ENCODE measurements at places on chromosomes 5 and 9.

DNA sequence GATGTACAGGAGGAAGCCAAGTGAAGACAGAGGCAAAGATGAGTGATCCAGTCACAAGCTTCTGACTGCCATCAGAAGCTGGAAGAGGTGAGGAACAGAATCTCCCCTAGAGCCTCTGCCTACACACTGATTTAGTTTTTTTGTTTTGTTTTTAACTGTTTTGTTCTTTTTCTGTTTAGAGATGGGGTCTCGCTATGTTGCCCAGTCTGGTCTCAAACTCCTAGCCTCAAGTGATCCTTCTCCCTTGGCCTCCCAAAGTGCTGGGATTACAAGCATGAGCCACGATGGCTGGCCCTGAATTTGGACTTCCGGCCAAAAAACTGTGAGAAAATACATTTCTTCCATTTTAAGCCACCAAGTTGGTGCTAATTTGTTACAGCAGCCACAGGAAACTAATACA, 204.7 kb upstream of the ZNF608 start:
- no peak for DNase-seq

GRCh38 chr5:125813221-125813974, 609.8 kb upstream of the GRAMD2B start:
- peak; percentile 79 for DNase-seq

- no peak for DNase-seq
Observed at GRCh38 chr5:68219161-68219816, 3.7 kb downstream of the PIK3R1 start.

DNA sequence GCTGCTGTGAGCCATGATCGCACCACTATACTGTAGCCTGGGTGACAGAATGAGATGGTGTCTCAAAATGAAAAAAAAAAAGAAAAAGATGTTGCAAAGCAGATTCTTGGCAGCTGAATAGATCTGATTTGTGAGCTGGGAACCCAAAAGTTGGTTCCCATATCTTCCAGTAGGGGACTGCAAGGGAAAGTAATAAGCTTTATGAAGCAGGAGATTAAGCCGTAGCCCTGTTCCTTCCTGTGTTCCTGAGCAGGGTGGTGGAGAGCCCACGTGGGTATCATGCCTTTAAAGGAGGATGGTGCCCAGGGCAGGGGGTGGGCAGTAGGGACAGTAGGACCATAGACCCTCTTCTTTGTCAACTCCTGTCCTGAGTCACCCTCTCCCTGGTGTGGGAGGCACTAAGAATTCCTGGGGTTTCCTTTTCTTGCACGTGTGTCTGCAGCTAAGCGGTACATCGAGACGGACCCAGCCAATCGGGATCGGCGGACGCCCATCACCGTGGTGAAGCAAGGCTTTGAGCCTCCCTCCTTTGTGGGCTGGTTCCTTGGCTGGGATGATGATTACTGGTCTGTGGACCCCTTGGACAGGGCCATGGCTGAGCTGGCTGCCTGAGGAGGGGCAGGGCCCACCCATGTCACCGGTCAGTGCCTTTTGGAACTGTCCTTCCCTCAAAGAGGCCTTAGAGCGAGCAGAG, 37.9 kb downstream of the STOM start:
- no peak for DNase-seq

GRCh38 chr5:128220841-128221240, 137.3 kb downstream of the SLC12A2 start:
- DNase-seq: no peak

DNA sequence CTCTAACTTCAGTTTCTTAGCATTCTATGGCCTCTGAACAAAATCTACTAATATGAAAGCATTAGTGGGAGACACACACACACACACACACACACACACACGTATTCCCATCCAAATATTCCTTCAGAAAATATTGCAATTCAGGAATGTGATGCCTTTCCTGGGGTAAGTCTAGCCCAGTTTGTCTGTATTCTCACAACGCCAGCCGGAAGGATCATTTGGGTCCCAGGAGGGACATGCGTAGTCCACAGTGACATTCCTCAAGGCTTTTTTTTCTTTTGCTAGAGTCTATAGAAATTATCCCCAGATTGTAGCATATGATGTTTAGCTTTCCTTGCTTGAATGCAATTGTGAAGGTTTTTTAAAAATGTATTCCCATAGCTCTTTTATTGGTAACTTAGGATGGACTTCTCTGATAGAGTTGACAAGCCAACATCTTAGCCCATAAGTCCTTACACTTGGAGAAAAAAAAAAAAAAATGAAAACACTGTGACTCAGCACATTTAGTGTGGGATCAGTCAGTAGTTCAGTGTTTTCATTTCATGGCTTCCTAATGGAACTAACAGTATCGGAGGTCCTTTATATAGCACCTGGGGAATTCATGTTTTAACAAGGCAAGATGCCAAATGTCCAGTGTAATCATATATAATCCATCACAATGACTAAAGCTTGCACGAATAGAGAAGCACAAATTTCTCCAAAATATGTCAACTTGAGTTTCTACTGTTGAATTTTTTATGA, 316.5 kb downstream of the DIRAS2 start:
- DNase-seq: no peak

GRCh38 chr5:95798048-95798447, 24.5 kb downstream of the GLRX start:
- no peak for DNase-seq

- no peak for DNase-seq
Observed at GRCh38 chr9:114551750-114552685, 35.6 kb upstream of the ATP6V1G1 start.

- no peak for DNase-seq
Observed at GRCh38 chr5:111447099-111447498, 65.2 kb downstream of the STARD4 start.

- no peak for DNase-seq
Observed at GRCh38 chr9:106104887-106105286, 410.5 kb downstream of the TMEM38B start.

DNA sequence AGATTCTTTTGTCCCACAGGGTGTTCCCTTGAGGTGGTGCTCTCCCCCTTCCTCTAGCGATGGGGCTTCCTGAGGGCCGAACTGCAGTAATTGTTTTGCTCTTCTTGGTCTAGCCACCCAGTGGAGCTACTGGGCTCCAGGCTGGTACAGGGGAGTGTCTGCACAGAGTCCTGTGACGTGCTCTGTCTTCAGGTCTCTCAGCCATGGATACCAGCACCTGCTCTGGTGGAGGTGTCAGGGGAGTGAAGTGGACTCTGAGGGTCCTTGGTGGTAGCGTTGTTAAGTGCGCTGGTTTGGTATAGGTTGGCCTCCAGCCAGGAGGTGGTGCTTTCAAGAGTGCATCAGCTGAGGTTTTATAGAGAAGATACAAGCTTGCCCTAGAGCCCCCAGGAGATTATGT, 20.4 kb upstream of the CEP72 start:
- no peak for DNase-seq

DNA sequence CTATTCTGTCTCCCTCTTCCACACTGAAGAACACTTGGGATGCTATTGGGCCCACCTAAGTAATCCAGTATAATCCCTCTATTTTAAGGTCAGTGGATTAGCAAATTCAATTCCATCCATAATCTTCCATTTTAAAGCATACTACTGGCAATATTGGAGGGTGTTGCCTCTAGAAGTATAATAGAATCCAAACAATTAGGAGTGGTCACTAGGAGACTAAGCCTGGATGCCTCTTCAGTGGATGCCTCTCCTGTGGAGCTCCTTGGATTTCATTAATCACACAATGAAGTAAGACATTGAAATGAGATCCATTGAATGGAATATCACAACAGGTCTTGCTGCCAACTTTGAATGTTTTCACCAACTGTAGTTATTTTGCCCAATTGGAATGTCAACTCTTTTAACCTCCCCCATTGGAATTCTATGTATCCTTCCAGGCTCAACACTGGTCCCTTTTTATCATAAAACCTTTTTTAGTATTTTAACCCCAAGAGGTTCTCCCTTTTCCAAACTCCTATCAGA, 311.6 kb downstream of the PLK2 start:
- DNase-seq: no peak

GRCh38 chr5:75546830-75547229, 35.1 kb downstream of the POLK start:
- no peak for DNase-seq

DNA sequence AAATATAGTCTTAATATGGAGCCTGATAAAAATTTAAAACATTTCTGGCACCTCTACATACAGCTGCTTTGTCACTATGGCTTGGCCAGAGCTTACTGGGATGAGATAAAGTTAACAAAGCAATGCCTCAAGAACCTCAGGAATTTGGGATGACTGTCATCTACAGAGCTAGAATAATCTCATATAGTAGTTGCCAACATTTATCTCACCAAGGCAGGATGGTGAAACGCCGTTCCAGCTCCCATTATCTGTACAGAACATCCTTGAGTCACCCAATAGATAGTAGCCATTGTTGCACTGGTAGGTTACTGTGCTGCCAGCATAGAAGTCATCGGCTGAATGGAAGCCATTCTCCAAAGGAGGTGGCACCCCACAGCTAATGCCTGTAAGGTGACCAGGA, 94.6 kb upstream of the TXNDC8 start:
- DNase-seq: no peak

DNA sequence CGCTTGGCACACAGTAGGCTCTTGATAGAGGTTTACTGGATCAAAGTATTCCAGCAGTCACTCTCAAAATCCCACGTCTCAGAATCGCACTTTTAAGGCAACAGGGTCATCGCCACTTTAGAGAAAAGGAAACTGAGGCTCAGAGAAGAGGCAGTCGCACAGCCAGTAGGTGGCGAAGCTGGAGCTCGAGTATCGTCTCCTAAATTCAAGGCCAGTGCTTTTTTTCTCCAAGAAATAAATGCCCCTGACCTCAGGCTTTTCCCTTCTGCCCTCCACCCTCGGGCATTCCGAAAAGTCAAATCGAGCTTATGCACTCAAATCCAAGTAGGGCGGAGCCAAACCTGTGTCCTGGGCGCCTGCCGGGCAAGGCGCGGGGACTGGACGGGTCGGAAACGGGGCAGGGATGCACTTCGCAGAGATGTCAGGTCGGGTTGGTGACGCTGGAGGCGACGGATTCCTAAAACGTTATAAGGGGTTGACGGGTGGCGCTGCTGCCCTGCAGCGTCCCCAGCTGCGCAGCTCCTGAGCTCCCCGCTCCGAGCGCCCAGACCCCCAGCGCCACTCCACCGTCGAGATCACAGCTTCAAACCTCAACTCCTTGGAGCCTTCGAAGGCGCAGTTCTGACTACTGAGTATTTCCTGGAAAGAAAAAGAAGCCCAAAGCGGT, 4.7 kb upstream of the FOXB2 start:
- DNase-seq: no peak

DNA sequence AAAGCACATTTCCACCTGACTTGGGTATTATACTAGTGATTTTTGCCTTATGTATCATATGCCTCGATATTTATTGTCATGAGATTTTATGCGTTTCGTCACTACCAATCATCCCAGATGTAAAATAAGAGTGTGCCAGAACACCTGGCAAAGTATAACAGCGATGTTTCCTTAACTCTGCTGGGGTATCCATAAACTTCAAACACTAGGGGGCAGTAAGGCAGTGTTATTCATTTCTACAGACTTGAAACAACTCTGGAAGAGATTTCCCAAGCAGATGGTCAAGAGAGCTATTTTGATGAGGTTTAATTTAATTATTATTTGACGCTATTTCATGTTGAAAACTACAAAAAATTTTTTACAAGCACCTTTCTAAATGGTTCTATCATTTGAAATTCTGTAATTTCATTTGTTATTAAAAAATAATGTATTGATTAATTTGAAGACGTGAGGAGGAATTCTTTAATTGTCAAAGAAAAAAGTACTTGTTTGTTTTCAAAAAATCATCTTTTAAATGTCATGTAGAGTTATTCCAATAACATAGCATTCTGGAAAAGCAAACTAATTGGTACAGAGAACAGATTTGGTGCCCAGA, 388.5 kb upstream of the CTNND2 start:
- DNase-seq: no peak

GRCh38 chr5:116938488-116938887, 363.9 kb upstream of the SEMA6A start:
- DNase-seq: peak; percentile 40
